Naive thymus-derived CD4-positive, alpha-beta T cell (primary cell): ENCODE measurements at places on chromosomes 1 and 21. TPM values are rescaled to one million over a fixed set of nuclear protein-coding genes. Genes with fewer than 3 reads are reported as not detected.

S100A2 gene
- not detected for total RNA-seq

PTBP2 gene
- total RNA-seq: 12.7 and 14.9 TPM in 2 replicates

KRTAP10-12 gene
- total RNA-seq: not detected

DNA sequence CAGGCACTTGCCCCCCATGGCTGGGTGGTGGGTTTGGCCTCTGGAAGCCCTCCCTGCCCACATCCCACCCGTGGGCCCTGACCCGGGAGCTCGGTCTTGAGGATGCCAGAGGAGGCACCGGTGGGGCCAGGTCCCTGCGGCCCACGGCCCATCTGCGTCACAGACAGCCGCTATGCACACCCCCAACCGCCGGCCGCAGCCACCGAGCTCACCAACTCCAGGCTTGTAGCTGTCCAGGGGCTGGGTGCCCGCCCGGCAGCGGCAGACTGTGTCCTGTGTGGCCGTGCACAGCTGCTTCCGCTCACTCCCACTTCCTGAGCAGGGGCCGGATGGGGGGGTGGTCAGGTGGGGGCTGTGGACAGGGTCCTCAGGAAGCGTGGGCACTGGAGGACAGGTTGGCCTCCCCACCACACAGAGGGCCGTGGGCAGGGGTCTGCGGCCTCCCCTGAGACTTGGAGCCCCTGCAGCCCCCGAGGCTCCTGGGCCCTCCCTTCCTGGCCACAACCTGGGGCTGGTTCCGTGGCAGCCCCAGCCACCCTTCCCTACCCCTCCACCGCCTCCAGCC lies 1.1 kb downstream of the TNFRSF4 start:
- no peak for DNase-seq
- H3K4me1 ChIP-seq: peaks cover 27% of the 10 kb centered on the region
- H3K36me3 ChIP-seq: no peaks in the 10 kb centered on the region
- no peaks in the 10 kb centered on the region for H3K27me3 ChIP-seq
- H3K27ac ChIP-seq: peak overlapping the region; percentile 50

- DNase-seq: no peak
- no peaks in the 10 kb centered on the region for H3K36me3 ChIP-seq
- H3K27me3 ChIP-seq: no peaks in the 10 kb centered on the region
- no peak overlapping the region for H3K4me3 ChIP-seq
Measured at GRCh38 chr1:208040821-208041297, 129.9 kb upstream of the CD34 start.

DNA sequence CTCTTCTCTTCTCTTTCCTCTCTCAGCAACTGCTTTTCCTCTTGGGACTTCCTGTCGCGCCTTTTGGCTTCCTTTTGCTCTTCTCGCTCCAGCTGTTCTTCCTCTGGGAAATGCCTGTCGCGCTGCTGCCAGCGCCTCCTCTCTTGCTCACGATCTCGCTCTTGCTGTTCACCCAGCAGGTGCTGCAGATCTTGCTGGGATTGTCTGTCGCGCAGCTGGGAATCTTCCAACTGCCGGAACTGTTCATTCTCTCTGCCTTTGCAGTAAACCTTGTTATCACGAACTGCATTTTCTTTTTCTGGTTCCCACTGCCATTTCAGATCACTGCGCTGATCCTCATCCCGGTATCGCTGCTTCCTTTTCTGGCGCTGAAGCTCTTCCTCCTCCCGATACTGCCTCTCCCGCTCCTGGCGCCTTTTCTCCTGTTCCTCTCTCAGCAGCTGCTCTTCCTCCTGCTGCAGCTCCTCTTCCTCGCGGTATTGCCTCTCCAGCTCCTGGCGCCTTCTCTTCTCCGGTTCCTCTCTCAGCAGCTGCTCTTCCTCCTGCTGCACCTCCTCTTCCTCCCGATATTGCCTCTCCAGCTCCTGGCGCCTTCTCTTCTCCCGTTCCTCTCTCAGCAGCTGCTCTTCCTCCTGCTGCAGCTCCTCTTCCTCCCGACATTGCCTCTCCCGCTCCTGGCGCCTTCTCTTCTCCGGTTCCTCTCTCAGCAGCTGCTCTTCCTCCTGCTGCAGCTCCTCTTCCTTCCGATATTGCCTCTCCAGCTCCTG lies 5.8 kb downstream of the TCHH start:
- H3K27me3 ChIP-seq: peaks cover 4% of the 10 kb centered on the region
- no peak overlapping the region for H3K27ac ChIP-seq
- DNase-seq: no peak
- H3K4me1 ChIP-seq: peaks cover 28% of the 10 kb centered on the region
- H3K36me3 ChIP-seq: no peaks in the 10 kb centered on the region

GRCh38 chr1:209849388-209849787 lies 21.6 kb downstream of the UTP25 start:
- peaks cover 16% of the 10 kb centered on the region for H3K36me3 ChIP-seq
- H3K4me1 ChIP-seq: no peaks in the 10 kb centered on the region
- no peak for DNase-seq
- H3K4me3 ChIP-seq: no peak overlapping the region
- H3K27me3 ChIP-seq: no peaks in the 10 kb centered on the region
- H3K27ac ChIP-seq: no peak overlapping the region

DNA sequence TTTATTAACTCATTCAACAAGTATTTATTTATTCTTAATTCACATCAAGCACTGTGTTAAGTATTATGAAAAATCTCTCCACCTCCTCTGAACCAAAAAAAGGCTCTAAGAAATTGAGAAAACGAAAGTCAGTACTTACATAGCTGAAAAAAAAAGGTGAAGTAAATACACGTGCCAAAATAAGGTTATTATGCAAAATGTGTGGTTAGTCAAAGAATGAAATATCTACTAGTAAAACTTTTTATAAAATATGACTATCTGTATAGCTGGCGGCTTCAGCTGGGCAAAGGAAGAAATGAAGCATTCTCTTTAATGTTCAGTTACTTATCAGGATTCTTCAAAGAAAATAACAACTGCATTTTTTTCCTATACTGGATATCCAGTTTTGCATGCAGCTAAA lies 35.5 kb upstream of the ASPM start:
- peaks cover 13% of the 10 kb centered on the region for H3K36me3 ChIP-seq
- no peak for DNase-seq
- no peaks in the 10 kb centered on the region for H3K27me3 ChIP-seq
